ENCODE measurements at places on chromosomes 4 and X.

DNA sequence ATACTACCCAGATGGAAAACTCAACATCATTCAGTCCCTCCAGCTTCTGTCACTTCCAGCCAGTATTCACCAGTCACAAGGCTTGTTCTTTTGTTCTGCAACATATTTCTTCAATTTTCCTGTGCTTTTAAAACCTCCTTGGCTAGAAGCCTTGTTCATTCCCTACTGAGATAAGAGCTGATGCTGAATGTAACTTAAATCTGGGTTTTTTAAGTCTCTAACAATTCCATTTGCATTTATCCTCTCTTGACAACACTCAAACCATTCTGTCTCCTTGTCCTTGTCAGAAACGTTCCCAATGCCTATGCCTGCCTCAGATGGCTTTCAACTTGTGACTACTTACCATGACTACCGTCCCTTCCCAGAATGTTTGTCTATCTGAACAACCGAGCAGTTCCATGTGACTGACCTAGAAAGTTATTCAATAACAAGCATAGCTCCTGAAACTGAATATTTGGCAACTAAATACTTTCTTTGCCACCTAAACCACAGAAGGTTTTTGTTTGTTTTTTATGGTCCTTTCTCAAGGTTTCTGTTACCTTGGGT lies 682.9 kb upstream of the GALNTL6 start:
- no peak for DNase-seq

DNA sequence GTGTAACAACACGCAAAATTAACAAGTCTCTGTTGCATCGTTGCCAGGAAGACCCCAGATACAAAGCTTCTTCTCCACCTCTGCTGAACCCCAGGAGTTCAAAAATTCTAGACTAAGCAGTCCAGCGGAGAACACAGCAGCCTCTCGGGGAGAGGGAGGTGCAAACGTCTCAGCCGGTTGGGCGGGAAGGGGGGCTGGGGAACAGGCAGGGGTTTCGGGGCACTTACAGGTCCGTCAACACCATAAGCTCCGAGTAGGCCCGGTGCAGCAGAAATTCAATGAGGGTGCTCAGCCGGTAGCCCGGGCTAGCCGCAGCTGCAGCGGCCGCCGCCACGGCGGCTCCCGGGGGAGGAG lies 394 bp downstream of the MED14 start:
- DNase-seq: peak; percentile 59

- DNase-seq: no peak
Observed at GRCh38 chr4:176767183-176767582, 25.5 kb downstream of the VEGFC start.

GRCh38 chr4:100450449-100450848 lies 67.4 kb downstream of the EMCN start:
- no peak for DNase-seq

DNA sequence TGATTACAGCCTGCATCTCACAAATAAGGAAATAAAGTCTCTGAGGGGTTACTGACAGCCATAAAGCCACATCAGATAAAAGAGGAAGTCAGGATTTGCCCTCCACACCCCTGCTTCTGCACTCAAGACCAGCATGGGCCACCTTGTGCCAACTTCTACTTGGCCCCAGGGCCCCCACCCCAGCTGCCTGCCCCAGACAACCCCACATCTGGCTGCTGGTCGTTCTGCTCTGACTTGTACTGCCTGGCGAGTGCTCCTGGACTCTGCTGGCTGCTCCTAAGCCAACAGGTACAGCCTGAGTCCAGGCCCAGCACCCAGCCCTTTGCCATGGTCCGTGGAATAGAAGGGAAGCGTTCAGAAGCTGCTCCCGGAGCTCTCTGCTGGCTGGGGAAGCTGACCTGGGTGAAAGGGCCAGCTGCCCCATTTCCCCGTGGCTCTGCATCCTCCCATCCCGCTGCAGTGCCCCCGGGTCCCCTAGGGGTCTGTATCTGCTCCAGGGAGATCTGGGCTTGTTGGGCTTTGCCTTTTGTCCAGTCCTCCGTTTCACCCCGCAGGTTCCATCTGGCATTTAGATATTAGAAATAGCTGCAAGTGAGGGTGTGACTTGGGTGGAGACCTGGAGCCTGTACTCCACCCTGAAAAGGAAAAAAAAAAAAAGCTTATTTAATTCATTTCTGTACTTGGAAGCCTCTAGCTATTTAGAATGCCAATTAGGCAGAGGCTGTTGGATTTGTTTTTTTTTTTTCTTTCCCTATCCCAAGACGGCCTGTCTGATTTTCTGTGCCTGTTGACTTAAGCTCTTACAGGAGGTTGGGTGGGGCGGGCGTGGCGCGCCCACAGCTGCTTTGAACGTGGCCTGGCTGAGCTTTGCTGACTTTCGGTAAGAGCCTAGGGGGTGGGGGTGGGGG lies 194.7 kb downstream of the PTTG2 start:
- DNase-seq: no peak

DNA sequence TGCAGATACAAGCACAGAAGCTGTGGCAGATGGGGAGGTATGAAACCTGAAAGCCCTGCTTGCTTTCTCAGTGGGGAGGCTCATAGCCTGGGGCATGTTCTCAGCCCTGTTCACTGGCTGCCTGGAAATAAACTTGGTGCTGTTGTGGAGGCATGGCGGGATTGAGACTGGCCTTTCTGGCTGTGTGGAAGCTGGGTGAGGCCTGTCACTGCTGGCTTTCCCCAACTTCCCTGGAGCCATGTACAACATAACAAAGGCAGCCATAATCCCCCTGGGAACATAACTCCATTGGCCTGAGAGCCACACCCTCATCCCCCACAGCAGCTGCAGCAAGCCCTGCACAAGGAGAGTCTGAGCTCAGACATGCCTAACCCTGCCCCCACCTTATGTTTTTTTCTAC lies 237.7 kb upstream of the TLL1 start:
- DNase-seq: peak; percentile 23

GRCh38 chr4:41156574-41156973 lies 57.8 kb downstream of the APBB2 start:
- DNase-seq: no peak

GRCh38 chr4:56653461-56654237 lies 27.4 kb downstream of the HOPX start:
- DNase-seq: no peak

- DNase-seq: no peak
Observed at GRCh38 chr4:66182636-66183035, 512.3 kb upstream of the EPHA5 start.

DNA sequence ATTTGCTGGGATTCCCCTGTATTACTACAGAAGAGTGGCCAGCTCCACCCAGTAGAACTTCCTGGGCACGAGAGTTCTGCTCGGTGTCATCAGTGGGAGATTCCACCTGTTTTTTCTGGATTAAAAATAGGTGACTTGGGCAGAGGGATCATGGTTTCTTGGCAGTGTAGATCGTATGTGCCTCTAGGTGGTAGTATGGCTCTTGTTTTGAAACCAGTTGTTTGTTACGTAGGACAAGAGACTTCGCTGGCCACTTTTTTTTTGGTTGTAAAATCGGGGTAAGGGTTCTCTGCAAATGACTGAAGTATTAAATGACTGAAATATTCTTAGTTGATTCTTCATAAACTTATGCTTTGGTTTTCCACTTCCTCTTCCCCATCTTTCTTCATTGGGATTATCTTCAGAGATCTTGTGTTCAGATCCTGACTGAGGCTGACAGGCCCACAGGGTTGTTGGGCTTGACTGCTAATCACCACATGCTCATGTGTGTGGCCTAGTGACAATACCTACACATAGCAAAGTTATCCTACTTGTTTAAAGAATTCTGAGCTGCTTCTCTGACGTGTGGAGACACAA lies 43.8 kb upstream of the WDR1 start:
- DNase-seq: peak; percentile 15

DNA sequence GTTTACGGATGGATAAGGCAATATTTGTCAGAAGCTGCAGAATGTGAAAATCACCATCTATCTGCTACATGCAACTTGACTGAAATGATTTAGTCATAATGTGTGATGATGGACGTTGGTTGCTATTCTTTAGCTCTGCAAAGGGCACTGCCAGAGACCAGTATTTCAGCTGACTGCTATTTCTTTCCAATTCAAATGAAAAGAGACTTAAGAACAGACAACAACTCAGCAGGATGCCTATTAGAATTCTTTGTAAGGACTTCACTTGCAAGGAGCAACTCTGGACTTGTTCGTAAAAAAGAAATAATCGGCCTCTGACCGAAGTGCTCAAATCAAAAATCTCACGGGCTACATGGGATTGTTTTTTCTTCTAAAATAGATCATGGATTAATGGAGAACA lies 262.7 kb downstream of the DHX15 start:
- DNase-seq: no peak

GRCh38 chrX:110089656-110090403 lies 86.9 kb downstream of the TMEM164 start:
- DNase-seq: no peak

DNA sequence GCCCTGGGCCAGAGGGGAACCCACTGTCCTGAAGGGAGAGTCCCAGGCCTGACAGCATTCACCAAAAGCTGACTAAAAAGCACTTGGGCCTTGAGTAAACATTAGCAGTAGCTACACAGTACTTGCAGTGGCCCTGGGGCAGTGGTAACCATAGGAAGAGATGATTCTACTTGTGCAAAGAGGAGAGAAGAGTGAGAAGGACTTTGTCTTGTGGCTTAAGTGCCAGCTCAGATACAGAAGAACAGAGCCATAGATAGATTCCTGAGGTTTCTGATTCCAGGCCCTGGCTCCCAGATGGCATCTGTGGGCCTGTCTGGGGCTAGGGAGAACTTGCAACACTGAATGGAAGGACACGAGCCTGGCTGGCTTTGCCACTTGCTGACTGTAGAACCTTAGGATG lies 100.5 kb downstream of the PTCHD1 start:
- no peak for DNase-seq

DNA sequence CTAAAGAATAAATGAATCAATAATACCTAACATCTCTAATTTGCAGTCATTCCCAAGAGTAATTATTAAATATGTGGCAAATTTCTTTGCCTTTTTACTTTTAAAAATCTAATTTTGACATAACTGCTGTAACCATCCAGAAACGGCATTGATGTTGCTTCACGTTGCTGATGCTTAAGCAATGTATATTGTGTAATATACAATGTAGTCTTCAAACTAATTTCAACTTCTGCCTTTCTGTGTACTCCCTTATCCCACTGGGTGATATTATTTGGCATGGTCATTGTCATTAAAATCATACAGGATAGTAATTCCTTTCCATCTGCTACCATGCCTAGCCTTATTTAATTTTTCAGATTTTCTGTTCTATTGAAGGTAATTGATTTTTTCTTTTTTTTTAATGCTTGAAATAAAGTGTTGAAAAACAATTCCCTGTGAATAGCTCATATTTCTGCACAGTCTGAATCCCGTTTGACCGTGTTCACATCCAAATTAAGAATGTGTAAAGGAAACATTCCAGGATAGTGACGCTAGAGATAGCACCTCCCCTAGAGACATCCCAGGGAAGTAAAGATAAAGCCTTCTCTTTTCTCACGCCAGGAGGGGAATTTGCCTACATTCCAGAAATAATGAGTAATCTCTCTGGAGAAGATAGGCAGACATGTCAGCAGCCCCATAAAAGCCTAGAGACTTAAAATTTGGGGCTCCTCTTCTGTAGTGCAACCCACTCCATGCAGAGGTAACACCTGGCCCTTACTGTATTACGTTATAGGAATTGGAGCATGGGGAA lies 8.6 kb downstream of the FAM200B start:
- no peak for DNase-seq

- DNase-seq: no peak
Observed at GRCh38 chrX:148540671-148541583, 40.5 kb downstream of the AFF2 start.

GRCh38 chr4:184643731-184644130 lies 5.5 kb downstream of the CASP3 start:
- no peak for DNase-seq

GRCh38 chr4:38279077-38279476 lies 318.9 kb downstream of the PTTG2 start:
- DNase-seq: no peak

DNA sequence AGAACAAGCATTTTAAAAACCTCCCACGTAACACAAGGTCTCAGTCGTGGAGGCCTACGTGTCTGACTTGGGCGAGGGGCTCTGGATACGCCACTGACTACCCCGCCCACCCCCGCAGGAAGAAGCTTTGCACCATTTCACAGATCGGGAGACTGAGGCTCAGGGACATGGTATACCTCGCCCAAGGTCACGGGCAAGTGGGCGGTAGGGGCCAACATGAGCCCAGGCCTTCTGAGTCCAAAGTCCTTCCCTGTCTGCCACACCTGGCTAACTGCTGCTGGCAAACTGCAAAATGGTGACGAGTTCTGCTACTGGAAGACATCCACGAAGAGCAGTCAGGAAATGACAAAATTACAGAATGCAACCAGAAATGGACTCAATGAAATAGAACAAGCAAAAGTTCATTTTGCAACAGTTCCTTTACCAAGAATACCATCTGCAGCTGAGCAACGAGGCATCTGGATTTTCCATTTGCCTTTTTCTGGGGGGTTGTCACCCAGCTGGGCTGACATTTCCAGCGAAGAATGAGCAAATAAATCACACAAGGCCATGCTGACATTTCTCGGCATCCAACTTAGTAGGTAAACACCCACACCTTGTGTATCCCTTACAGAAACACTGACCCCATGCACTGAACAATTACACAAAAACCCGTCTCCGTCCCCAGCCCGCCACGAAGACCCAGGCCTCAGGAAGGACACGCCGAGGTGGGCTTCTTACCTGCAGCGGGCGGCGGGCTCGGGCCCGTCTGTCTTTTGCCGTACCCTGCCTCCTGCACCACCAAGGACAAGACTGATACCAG lies 70.2 kb upstream of the AFAP1 start:
- no peak for DNase-seq

GRCh38 chr4:144579411-144580030 lies 66.4 kb upstream of the HHIP start:
- DNase-seq: no peak

GRCh38 chrX:46904626-46905025 lies 7.6 kb upstream of the JADE3 start:
- no peak for DNase-seq

- no peak for DNase-seq
Observed at GRCh38 chr4:5982156-5982973, 35.9 kb downstream of the C4orf50 start.

DNA sequence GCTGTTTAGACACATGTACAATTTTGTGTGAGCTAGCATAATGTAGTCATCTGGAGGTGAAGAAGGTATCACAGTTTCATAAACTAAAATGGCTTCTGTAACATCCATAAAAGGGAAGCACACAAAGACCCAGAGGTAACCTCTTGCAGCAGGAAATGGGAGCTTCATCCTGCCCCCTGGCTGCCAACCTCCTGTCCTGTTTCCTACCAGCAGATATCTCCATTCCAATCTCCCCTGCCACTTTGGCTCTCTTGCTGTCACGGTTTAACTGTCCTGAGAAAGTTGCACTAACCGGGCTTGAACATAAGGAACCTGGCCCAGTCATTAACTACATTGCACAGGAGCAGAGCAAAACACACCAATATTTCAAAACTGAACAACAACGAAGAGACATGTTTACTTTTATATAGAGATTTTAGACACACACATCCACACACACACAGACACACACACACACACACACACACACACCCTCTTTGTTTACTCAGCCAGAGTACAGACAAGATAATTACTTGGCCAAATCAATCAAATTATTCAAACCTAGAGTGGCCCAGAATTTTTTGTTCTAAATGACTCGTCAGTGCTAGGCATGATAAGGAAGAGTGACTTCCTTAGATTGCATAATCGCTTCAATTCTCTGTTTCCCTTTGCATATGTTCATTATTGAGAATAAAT lies 24.2 kb downstream of the MID2 start:
- DNase-seq: peak; percentile 1

GRCh38 chr4:17489123-17489522 lies 22.8 kb downstream of the QDPR start:
- DNase-seq: no peak

GRCh38 chr4:89222170-89222569 lies 85.4 kb downstream of the GPRIN3 start:
- DNase-seq: no peak

- DNase-seq: no peak
Observed at GRCh38 chrX:68748030-68748429, 80.8 kb upstream of the EFNB1 start.
